Islet precursor cell (in vitro differentiated cells): ENCODE measurements at places on chromosomes 6 and 20.

DNA sequence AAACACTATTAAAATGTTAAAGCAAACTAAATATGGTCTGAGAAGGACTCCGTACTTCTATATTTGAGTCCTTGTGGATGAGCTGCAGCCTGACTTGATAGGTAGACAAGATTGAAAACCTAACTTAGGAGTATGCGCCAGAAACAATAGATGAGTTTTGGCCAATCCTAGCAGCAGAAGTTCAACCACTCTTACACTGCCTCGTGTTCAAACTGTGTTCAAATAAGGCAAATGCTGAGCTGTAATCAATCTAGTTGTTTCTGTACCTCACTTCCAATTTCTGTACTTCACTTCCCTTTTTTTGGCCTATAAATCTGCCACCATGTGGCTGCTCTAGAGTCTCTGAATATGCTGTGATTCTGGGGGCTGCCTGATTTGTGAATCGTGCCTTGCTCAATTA is 13.2 kb upstream of the SERINC1 start:
- no peak for DNase-seq

GRCh38 chr6:131225959-131226358 is 90.7 kb downstream of the AKAP7 start:
- no peak for DNase-seq

DNA sequence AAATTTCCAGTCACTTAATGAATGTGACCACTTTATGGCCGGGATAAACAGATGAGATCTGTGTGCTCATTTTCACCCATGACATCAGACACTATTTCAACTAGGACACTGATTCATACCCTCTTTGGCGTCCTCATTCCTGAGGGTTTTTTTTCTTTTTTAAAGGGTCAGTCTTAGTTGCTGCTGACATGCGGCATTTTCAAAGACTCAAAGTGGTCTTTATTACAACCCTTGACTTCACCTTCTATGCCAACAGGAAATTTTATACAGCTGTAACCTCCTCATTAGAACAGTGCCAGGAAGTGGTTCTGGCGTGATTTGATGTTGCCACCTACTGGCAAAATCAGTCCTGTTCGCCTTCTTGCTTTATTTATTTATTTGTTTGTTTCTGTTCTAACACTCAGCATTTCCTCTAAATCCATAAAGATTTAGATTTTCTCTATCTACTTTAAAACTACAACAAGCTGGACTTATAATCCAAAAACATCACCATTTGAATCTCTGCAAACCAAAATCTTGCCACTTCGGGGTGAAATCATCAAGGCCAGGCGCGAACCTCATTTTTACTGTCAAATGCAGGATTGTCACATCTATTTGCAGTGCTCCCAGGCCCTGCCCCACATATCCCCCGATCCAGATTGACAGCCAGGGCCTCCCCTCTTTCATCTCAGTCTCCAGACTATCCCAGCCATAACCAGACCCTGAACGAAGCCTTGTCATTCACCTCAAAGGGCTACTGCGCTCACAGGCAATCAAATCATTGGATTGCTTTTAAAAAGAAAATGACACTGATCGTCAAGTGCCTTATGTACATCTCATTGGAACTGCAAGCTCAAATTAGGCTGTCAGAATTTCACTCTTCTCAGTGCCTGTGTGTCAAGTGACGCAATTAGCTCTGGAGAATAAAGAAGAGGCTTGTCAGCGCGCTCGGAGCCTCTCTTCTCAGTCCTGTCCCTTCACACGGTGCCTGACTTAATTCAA is 77.5 kb downstream of the C6orf118 start:
- DNase-seq: no peak

DNA sequence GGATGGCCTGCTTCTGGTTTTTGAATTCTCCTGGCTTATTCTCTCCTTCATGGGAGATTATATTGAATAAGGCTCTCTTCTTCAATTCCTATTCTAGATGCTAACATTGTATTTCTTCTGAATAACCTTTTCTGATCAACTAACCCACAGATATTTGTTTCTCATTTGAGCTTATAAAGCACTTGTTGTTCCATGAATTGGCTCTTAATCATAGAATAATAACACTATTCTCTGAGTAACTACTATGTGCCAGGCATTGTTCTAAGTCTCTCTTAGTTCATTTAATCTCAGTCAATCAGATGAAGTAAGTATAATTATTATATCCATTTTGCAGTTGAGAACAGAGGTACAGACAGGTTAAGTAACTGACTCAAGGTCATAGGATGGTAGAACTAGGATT is 136.3 kb upstream of the MLIP start:
- no peak for DNase-seq

DNA sequence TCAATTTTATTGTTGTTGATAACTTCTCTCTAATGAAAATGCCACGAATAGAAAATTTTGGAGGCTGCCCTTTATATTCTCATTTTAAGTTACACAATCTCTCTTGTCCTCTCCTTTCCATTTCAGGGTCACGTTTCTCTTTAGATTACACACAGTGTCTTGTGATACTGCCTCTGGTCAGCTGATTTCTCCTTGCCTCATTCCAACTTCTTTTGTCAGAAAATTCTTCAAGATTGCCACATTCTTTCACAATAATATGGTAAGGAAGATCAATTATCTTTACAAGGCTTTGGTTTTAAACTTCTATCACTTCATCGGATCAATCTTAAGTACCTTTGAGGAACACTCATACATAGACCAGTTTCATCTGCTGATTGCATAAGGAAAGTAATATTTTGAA is 370.3 kb downstream of the RFPL4B start:
- DNase-seq: no peak

GRCh38 chr20:33832103-33832804 is 21.1 kb downstream of the CHMP4B start:
- no peak for DNase-seq

- peak; percentile 54 for DNase-seq
Observed at GRCh38 chr20:17613328-17614175, 43.7 kb downstream of the DSTN start.

DNA sequence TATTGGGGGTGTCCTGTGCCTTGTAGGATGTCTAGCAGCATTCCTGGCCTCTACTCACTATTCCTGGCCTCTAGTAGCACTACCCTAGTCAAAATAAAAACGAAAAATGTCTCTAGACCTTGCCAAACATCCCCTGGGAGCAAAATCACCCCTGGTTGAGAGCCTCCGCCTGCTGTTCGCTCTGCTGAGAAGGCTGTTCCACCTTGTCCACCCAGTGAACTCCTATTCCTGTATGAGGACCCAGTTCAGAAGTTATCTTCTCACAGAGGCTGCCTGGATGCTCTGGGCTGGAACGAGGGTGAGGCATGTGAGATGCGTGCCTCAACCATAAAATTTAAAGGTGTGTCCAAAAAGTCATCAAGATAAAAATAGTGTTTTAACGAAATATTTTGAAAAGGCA is 101.9 kb downstream of the TOX2 start:
- DNase-seq: no peak

- DNase-seq: no peak
Observed at GRCh38 chr6:124197148-124197547, 393.5 kb downstream of the NKAIN2 start.

DNA sequence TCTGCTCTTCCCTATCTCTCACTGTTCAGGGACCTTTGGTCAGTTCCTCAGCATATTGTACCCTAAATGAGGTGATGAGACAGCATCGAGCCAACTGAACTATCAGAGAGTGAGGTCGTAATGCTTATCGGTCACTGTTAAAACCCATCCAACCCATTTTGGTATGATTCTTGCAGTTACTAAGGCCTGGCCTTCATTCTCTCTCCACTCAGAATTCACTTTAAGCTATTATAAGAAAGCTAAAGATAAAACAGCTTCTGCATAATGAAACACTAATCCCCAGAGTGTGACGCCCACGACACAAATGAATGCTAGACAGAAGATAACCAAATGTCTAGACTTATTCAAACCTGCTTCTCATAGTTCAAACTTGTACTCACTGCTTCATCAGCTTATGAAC is 175.8 kb downstream of the GMPR start:
- no peak for DNase-seq

DNA sequence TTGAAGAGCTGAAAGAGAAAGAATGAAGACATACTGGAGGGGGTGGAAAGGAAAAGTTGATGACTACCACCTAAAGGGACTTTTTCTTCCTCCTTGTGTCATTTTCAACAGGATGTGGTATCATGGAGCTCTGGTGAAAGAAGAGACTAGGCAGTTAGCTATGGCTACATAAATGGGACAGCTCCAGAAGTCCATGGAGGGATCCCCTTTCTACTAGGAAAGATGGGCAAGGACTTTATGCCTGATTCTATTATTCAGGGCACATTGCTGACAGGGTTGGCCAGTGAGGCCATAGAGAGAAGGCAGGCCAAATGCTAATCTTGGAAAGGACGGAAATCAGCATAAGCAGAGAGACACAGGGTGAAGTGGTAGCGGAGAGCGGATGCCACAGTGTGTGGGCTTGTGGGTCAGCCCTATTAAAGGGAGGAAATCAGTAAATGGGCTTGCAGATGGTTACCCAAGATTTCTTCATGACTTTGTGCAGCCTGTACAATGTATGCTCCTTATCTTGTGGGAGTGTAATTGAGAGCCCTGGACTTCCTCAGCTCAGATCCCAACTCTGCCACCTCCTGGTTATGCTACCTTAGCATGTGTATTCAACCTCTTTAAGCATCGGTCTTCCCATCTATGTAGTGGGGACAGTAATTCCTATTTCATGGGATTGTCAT is 77.4 kb upstream of the TMEM170B start:
- DNase-seq: no peak

- DNase-seq: no peak
Observed at GRCh38 chr6:10369896-10370295, 45.0 kb downstream of the TFAP2A start.

GRCh38 chr6:17866876-17867444 is 120.5 kb downstream of the KIF13A start:
- DNase-seq: no peak

DNA sequence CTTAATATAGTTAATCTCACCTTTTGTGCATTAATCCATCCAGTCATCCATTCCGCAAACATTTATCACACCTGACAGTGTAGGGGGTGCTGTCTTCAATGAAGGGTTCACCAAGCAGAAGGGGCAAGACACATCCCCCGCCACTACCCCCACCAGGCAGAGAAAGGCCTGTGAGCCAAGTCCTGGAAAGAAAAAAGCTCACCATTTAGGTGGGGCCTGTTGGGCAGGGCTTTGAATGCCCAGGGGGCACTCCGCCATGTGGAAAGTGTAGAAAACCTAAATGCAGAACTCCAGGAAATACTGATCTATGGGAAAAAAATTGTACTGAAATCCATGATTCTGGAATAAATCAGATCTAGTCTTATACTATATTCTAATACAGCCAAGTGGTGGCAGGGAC is 4.8 kb upstream of the STX16 start:
- peak; percentile 35 for DNase-seq

DNA sequence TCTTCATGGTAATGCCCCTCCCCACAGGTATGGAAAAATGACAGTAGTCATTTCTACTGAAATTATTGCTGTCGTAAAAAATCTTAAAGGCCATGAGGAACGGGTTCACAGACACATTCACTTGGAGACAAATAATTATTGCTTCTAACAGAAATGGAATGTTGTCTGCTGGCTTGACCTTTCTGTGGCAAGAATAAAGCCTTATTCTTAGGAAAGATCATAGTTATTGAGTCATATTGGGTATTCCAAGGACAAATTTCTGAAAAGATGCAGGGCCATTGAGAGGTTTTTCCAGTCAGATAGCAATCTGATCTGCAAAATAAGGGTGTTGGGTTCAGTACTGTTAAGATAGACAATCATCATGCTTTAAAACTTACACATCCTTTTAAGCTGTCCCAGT is 29.2 kb downstream of the AKAP7 start:
- DNase-seq: no peak

- peak; percentile 38 for DNase-seq
Observed at GRCh38 chr20:35007413-35007812, 51.7 kb downstream of the MYH7B start.

- DNase-seq: no peak
Observed at GRCh38 chr20:34373445-34373844, 10.4 kb downstream of the ITCH start.

DNA sequence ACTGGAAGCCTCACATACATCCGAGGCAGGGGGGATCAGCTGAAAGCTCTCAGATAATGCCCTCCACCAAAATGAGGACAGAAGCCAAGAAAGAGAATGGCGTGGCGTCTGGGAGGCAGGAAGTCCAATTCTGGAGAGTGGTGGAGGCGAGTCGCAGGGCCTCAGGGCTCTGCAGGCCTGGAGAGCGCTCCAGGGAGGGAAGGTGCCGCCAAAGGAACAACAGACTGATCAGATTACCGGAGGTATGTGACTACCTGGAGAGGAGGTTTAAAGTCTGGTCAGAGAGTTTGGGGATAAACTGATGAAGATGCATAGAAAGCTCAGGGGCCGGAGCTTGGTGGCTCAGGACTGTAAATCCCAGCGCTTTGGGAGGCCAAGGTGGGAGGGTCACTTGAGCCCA is 11.2 kb upstream of the IP6K3 start:
- no peak for DNase-seq

GRCh38 chr6:34447386-34447785 is 18.5 kb upstream of the PACSIN1 start:
- DNase-seq: no peak

DNA sequence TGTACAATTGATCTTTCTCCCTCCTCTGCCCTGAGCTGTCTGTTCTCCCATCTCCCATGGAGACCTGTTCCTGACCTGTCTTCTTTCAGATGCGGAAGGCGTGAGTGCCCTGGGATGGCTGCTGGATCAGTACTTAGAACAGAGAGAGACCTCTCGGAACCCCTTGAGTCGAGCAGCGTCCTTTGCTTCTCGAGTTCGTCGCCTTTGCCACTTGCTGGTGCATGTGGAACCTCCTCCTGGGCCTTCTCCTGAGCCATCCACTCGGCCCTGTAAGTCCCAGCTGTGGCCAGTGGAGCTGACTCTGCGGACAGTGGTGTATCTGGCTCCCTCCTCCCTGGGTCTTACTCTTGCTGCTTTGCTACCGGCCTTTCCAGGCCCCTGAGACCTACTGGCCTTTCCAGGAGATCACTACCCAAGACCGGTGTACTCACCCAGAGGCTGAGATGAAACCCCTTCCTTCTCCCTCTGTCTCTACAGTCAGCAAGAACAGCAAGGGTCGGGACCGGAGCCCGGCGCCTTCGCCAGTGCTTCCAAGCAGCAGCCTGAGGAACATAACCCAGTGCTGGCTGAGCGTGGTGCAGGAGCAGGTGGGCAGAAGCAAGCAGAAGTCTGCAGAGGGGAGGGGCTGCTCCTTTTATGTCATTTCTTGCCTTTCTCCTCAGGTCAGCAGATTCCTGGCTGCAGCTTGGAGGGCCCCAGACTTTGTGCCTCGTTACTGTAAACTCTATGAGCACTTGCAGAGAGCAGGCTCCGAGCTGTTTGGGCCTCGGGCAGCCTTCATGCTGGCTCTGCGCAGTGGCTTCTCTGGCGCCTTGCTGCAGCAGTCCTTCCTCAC is 22.5 kb downstream of the CUL9 start:
- DNase-seq: no peak

DNA sequence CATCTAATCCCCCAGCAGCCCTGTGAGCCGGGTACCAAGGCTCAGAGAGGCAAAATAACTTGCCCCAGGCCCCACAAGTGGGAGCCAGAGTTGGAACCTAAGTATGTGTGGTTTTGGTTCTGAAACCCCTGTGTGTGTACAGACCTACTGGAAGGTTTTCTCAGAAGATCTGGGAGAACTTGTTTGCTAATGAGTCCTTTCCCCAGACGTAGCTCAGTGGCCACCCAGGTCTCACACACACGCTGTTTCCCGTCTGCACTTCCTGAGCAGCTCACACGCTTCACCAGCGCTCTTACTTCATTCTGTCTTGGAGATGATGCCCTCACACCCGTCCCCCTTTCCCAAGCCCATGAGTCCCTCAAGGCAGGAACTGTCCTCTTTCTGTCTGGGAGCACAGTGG is 8.2 kb downstream of the CCN5 start:
- DNase-seq: peak; percentile 69
